Stimulated activated CD8-positive, alpha-beta memory T cell treated with anti-CD3 and anti-CD28 coated beads, Interleukin-2, amount 100 ng/mL, for 1 hour (primary cell): ENCODE measurements at places on chromosomes 1 and 21.

- DNase-seq, result no peak
Observed at GRCh38 chr1:19708567-19709110, 44.0 kb downstream of the HTR6 start.

DNA sequence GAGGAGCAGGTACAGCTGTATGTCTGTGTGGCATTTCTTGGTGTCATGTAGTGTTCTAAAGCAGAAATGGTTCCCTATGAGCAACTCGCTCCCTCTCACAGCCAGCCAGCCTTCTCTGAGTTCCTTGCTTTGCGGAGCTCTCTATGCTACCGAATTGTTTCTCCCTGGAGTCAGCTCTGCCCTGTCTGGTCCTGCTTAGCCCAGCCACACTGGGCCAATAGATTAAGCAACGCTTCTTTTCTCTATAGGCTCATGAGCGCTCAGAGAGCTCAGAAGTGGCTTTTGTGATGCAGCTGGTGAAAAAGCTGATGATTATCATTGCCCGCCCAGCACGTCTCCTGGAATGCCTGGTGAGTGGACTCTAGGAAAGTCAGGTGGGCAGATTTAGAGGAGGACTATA, 113.1 kb downstream of the PIK3R3 start:
- DNase-seq, result no peak

DNA sequence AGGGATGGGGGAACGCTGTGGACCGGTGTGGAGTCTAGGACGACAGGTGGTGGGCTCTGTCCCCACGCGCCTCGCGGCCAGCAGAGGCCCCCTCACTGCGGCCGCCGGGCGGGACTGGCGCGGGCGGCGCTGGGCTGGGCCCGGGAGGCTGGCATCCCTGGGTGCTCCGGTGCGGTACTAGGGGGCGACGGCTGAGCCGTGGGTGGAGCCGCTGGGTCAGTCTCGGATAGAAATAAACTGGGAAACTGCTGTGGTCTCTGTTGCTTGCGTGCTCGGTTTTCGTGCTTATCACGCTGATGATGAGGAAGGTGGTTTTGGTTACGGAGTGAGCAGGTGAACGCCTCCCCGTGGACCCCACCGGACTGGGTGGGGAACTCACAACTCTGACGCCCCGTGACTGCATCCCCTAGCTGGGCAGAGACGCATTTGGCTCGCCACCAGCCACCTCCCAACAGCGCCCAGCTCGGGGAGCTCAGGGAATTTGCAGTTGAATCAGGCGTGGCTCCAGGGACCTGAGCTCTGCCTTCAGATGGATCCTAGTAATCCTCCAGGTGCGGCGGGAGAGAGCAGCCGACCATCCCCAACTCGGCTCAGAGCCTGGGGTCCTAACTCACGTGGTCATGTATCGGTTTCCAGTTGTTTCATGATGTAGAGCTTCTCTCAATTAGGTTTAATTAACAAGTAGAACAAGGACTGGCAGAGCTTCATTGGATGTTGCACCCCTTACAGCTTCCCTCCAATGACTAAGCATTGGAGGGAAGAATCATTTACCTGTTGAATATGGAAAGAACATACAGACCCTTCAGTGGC, 32.1 kb downstream of the HSD17B7 start:
- DNase-seq, result no peak

- DNase-seq, result no peak
Observed at GRCh38 chr1:96361271-96361856, 360.2 kb upstream of the PTBP2 start.

DNA sequence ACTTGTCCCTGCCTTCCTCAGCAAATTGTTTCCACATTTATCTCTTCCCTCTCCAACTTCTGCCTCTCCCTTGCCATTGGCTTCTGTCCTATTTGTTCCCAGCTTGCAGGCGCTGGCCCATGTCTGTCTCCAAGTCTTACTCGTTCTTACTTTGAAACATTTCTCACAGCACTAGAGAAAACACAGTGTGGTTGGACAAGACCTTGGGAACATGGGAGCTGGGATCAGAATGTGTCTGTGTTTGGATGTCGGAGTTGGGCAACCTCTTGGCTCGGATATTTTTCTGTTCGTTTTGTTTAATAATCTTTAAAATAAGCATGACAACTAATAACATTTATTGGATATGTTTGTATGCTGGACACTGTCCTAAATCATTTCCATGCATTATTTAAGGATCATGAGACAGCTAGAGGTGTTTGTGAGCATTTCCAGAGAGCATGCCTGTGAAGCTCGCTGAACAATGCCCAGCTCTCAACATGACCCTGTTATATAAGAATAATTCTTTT, 5.9 kb upstream of the BRWD1 start:
- DNase-seq, result no peak

DNA sequence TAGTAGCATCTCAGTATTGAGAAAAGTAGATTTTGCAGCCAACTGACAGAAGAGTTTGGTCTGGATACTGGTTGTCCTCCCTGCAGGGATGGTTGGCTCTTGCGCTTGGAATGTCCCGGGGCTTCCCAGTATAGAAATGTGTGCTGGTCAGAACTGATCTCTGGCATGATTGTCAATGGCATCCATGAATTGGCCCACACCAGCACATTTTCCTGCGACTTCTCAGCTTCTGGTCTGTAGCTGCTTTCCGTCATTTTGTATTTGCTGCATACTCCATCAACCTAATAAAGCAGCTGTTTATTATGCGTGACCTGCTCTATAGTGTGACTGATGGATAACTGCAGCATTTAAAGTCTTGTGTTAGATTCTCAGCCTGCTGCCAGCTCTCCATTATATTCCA, 203.7 kb downstream of the S1PR1 start:
- no peak for DNase-seq

GRCh38 chr1:24027838-24028468, 47.8 kb upstream of the SRSF10 start:
- DNase-seq, result no peak

GRCh38 chr1:235831148-235831547, 35.6 kb downstream of the LYST start:
- DNase-seq, result no peak

DNA sequence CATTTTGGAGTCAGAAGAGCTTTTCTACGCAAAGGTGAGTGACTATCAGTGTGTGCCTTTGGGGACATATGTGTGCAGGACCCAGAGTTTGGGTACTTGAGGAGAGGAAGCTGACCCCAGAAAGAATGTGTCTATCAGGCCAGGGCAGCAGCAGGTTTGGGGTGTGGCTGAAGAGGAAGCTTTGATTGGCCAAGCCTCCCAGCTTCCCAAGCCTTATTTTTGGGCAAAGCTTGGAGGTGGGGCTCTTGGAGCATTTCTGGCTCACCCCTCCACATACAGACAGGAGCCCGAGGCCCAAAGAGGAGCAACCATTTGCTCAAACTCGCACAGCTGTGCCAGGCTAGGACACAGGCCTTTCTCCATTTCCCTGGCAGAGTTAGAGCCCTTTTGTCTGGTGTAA, 4.7 kb downstream of the GPR3 start:
- DNase-seq, result no peak

DNA sequence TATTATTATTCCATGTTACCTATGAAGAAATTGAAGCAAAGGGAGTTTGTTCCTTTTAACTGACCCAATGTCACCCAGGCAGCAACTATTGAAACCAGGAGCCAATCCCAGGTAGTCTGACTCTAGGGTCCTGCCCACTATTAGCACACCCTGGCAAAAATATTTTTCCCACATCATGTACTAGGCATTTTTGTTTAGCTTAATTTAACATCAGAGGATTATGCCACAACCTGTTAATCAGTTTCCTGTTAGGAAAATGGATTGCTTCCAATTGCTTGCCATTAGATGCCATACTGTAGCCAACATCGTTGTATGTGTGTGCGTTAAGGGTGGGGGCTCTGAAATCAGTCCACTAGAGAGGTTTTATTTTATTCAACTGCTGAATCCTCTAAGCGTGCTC, 281.1 kb downstream of the DNM3 start:
- no peak for DNase-seq

GRCh38 chr1:87565861-87566260, 237.2 kb downstream of the LMO4 start:
- DNase-seq, result no peak

- DNase-seq, result no peak
Observed at GRCh38 chr1:238241607-238242006, 350.9 kb upstream of the ZP4 start.

- DNase-seq, result no peak
Observed at GRCh38 chr1:14113841-14114567, 414.0 kb downstream of the PRDM2 start.

DNA sequence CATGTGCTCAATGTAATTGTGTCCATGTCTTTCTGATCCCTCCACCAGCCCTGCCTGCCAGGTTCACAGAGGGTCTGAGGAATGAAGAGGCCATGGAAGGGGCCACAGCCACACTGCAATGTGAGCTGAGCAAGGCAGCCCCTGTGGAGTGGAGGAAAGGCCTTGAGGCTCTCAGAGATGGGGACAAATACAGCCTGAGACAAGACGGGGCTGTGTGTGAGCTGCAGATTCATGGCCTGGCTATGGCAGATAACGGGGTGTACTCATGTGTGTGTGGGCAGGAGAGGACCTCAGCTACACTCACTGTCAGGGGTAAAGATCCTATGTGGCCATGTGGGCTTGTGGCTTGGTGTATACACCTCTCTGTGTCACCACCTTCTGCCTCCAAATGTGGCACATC, 91.4 kb downstream of the OBSCN start:
- no peak for DNase-seq

DNA sequence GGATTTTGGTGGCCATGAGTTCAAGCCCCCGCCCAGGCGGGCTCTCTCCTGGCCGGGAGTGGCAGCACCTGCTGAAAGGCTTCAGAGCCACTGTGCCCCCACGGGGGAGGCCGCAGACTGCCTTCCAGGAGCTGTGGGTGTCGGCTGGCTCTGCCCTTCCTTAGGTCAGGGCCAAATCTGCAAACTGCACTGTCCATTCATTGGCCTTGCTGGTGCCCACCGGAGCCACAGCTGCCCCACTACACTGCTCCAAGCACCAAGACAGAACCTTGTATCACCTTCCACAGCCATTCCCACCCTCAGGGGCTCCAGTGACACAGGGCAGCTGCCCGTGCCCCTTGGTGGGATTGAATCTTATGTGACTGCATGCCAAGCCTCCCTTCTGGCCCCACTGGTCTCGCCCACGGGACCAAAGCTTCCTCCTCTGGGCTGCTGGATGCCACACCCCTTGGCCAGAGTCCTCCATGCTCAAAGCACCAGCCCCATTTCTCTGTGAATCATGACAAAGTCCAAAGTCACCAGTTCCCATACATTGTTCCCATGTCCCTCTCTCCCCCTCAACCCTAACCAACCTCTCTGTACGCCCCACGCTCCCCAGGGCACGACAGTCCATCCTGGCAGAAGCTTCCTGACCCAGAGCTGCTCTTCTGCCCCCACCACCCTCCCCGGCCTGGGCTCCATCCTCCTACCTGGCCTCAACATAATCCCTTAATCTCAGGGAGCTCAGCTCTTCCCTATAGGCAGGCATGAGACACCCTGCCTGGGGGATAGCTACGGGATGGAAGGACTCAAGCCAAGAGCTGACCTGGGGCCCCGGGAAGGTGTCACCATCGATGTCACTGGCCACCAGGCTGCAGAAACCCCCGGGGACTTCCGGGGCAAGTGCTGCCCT, 20.9 kb upstream of the GPR153 start:
- no peak for DNase-seq

GRCh38 chr1:9289090-9289534, 3.6 kb upstream of the SPSB1 start:
- peak; percentile 74 for DNase-seq

- no peak for DNase-seq
Observed at GRCh38 chr1:21568006-21568746, 59.0 kb downstream of the ALPL start.

GRCh38 chr1:227864882-227865281, 49.4 kb downstream of the PRSS38 start:
- DNase-seq, result no peak

DNA sequence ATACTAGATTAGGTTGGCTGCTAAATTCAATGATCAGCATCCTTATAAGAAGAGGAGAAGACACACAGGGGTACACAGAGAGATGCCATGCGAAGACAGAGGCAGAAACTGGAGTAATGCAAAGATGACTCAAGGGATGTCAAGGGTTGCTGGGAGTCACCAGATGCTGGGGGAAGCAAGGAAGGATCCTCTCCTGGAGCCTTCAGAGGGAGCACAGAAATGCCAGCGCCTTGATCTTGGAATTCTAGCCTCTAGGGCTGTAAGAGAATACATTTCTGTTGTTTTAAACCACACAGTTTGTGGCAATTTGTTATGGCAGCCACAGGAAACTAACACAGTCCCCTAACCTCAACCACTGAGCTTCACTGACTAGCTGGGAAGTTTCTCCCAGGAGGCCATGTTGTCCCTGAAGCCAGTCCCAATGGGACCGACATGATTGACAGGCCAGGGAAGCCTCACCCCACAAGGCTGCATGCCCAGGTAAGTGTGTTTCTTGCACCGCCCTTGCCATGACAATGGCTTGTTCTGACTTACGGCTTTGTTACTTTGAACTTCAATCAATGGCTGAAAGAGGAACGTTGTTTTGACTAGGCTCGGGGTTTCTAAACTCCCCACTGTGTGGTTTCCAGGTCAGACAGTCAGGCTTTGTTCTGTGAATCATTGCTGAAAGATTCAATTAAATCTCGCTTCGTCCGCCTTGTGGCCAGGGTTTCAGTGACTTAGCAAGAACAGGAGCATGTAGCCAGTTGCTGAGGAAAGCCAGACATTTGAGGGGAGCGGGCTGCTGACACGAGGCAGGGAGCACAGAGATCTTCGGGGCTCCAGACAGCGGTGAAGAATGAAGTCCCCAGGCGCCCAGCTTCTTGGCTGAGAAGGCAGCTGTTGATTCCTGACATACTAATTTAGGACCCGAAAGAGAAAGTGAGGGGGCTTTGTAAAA, 62.3 kb downstream of the RUNX1 start:
- DNase-seq, result peak; percentile 37

GRCh38 chr1:182611326-182611725, 7.1 kb upstream of the RGS16 start:
- no peak for DNase-seq

DNA sequence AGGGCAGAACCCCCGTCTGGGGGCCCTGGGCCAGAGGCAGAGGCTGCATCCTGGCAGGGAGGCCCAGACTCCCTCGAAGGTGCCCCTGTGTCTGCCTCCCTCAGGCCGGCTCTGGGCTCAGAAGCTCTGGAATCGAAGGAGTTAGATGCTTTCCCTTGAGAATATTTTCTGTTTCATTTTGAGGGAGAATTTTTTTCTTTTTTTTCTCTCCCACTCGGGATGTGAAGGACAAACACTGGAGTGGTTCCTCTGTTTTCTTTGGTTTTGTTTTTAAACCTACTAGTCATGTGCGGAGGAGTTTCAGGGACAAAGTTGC, 44.7 kb downstream of the PRDM16 start:
- DNase-seq, result no peak

DNA sequence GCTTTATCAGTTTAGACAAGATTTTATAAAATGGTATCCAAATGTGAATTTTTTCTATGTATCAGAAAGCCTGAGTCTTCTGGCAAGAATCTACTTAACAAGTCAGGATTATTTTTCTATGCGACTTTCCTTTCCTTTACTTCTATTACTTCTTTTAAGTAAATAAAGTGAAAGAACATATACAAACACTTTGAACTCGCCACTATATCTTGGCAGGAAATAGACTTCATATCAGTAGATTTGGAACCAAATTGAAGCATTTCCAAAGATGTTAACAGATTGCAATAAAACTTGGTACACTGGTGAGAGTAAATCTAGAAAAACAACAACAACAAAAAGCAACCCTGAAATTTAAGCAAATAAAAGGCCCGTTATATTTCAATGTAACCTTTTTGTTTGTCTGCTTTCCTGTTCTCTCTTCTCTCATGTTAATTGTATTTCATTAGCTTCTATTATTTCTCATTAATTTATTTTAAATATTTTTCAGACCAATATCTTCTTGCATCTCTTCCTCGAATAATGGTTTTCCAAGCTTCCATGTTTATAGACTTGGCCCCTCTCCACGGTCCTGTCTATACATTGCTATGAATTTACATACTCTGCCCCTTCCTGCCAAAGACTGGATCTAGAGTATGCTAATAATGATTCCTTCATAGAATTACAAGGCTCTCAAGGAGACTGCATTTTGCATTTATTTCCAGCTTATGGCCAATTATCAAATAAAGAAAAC, 843.6 kb downstream of the ADGRL2 start:
- no peak for DNase-seq
